Kidney (tissue), 22 donors: ENCODE measurements at places on chromosomes 6 and 20. TPM values are rescaled to one million over a fixed set of nuclear protein-coding genes. Genes with fewer than 3 reads are reported as not detected.

Gene ASXL1
- total RNA-seq, result 71.1 TPM

DNA sequence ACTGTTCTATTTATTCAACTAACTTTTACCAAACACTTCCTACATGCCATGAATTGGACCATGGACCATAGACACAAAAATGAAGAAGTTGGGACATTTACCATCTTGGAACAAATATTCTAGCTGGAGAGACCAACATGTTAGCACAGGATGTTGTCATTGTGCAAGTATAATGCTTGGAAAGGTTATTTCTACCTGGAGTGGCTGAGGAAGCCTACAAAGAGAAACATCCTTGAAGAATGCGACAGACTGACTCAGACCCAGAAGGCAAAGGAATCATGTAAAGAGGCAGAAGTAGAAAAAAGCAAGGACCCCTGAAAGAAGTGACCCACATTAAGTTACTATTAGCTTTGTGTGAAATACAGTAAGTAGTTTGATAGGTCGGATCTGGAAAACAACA lies 180.9 kb downstream of the SOD2 start:
- DNase-seq, result no peak

DNA sequence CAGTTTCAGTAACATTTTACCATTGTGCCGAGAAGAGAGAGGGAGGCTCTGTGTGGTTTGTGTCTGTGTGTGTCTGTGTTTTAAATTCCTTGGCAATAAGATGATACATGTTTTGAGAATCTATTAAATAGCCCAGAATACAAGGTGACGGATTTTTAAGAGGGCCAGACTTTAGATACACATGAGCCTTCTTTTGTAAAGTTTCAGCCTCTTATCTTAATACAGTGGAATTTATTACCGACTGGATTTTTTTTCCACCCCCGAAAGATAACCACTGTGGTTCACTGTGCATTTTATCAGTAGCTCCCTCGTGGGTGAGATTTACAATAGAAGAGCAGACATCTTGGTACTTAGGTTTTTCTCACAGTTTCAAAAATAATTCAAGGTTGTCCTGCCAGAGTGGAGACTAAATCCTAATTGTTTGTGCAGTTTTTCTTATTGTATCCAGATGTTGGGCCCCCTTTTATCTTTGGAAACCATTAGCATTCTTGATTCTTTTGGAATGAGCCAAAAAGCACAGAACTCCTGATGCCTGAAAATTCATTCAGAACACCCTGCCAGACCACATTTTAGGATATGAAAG lies 49.9 kb downstream of the STK4 start:
- DNase-seq, result no peak

- DNase-seq, result no peak
These were observed 27.3 kb upstream of the SLC22A23 start for GRCh38 chr6:3484192-3484591.

DNA sequence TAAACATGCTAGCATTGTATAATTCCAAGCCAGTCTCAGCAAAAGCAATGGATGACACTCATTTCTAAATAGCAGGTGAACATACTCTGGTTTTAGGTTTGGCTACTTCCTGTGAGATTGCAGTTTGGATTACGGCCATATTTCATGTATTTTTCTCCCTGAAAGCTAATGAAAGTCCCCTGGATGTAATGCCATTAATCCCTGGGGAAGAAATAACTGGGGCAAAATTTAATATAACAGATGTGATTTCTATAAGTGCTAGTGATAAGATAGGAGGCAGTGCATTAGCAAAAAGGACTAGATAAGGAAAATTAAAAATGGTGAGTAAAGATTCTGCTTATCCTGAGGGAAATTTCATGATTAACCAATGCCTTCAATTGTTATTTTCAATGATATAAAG lies 238.2 kb downstream of the ADGRB3 start:
- no peak for DNase-seq

Gene MTFR2
- total RNA-seq, result 1.3 TPM

GRCh38 chr6:106411643-106412200 lies 51.2 kb downstream of the CRYBG1 start:
- peak; percentile 24 for DNase-seq

GRCh38 chr6:30067460-30068139 lies 602 bp downstream of the PPP1R11 start:
- DNase-seq, result no peak

- no peak for DNase-seq
These were observed 55.9 kb upstream of the RALGAPA2 start for GRCh38 chr20:20768202-20768815.

Gene FILIP1
- total RNA-seq, result 4.6 TPM

DNA sequence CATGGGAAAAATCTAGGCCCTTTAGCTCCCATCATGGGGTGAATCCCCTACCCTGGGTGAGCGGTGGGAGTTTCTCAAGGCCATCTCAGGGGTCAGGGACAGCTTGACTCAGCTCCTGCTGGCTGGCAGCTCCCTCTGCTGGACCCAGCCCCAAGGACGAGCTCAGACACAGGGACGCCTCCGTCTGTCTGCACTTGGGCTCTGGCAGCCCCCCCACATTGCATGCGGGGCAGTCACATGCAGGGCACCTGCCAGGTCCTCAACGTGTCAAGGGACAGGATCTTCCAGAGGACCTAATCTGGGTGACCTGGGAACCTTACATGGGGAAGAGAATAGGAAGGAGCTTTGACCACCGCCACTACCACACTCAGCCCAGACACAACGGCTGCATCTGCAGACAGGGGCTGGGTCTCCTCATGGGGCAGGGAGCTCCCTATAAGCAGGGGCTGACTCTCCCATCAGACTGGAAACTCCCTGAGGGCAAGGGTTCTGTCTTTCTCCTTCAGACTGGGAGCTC lies 173.4 kb downstream of the MRPL14 start:
- DNase-seq, result peak; percentile 72

- peak; percentile 20 for DNase-seq
These were observed 12.4 kb upstream of the MAK start for GRCh38 chr6:10850728-10851127.

Gene CTSZ
- total RNA-seq, result 200 TPM

DNA sequence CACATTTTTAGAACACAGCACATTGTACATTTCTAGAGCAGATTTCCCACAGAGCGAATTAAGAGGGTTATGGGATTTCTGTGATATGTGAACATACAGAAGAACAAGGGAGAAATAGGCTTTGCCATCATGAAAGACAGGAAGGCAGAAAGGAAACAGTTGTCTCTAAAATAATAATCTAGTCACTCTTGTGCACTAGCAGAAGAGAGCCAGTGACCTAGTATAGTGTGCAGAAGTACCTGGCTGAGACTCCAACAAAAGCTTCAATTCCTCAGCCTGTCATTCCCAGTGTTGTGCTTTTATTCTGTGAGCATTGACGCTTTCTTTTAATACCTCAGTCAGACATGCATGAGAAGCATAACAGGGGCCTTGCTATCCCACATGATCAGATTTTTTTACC lies 17.8 kb upstream of the DCBLD1 start:
- DNase-seq, result no peak

Gene PRR18
- total RNA-seq, result 0.19 TPM

Gene RBL1
- 6.5 TPM for total RNA-seq

Gene SGK2
- total RNA-seq, result 42.9 TPM

- peak; percentile 88 for DNase-seq
These were observed 4.2 kb downstream of the BRD2 start for GRCh38 chr6:32972353-32973143.

DNA sequence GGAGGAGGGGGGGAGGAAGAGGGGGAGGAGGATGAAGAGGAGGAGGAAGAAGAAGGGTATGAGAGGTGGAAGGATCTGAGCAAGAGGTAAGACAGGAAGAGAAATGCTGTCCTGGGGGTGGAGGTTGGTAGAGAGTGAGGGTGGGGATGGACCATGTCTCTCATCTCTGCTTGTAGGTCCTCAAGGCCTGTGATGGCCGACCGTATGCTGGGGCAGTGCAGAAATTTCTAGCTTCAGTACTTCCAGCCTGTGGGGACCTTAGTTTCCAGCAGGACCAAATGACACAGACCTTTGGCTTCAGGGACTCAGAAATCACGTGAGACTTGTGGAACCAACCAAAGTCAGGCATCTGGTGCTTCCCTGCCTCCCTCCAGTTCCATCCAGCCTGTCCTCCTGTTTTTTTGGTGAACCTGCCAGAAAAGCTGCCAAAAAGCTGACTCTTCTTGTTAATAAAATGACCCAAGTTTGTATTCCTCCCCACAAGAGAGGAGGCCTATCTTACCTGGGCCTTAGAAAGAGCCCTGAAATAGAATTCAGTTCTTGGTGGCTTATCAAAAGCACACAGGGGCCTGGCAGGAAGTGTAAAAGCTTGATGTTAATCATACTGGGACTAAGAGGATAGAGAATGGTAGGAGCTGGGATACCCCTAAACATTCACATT lies 2.5 kb upstream of the C4A start:
- no peak for DNase-seq

GRCh38 chr6:145865175-145865574 lies 50.6 kb upstream of the FBXO30 start:
- no peak for DNase-seq

Gene PACSIN1
- total RNA-seq, result 1.7 TPM

- no peak for DNase-seq
These were observed 82.8 kb downstream of the MLIP start for GRCh38 chr6:54194067-54194466.

DNA sequence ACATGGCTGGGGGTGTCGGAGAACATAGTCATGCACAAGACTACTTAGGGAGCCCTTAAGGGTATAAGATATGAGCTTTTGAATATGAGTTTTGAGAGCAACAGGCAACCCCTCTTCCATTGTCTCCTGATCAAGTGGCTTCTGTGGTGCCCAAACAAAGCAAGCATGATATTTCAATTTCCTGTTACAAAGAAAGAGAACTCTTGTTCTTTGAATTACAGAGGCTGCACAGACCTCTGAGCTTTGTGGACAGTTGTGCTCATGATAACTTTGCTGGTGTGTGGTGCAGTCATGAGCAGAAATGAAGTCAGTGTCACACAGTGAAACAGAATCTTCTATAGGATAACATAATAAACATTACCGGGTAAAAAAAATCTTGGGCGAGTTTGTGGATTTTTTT lies 66.8 kb upstream of the THEMIS start:
- DNase-seq, result no peak

DNA sequence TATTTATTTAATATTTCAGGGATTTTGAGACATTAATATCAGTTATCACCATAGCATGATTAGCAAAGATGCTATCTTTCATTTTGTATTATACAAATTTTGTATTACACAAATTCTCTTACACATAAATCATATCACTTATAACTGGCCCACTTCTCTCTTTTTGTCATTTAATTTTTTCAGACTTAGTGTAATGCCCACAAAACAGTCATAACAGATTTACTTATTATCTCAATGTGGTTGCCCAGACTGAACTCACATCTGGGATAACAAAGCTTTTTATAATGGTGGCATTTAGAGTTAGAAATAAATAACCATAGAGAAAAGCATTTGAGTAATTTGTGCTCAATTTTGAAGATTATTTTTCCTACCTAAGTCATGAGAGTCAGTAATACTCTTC lies 148.3 kb downstream of the TFAP2B start:
- no peak for DNase-seq

GRCh38 chr20:37220731-37221130 lies 40.9 kb downstream of the GHRH start:
- no peak for DNase-seq

Gene TUBB2B
- 34.2 TPM for total RNA-seq

DNA sequence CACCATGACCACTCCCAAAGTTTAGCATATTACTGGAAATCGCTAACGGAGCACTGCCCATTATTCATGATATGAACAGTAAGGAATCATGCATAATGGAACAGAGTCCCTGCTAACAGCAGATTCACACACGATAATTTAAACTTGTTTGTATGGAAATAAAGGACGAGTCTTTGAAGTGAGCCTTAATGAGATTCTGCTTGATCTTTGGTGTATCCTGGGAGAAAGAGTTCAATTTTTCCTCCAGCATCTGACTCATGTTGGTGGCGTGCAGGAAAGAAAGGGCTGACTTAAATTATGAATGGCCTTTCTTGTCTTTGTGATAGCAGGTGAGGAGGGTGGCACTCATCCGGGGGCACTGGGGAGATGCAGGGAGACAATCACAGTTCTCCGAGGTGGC lies 194.6 kb downstream of the ZNF217 start:
- DNase-seq, result no peak

GRCh38 chr6:107056796-107057195 lies 28.8 kb downstream of the MTRES1 start:
- no peak for DNase-seq

GRCh38 chr6:14386668-14387067 lies 269.1 kb downstream of the CD83 start:
- no peak for DNase-seq

Gene RAET1L
- total RNA-seq, result 3.3 TPM

Gene GINS1
- 2.4 TPM for total RNA-seq

Gene C20orf202
- 0.16 TPM for total RNA-seq

- no peak for DNase-seq
These were observed 16.8 kb downstream of the CD83 start for GRCh38 chr6:14134211-14134910.

GRCh38 chr6:43393602-43394001 lies 24.2 kb upstream of the ZNF318 start:
- no peak for DNase-seq

- DNase-seq, result peak; percentile 2
These were observed 471.5 kb downstream of the CD109 start for GRCh38 chr6:74167511-74167910.

GRCh38 chr6:9697263-9697931 lies 717.5 kb downstream of the TFAP2A start:
- DNase-seq, result no peak

Gene LGSN
- total RNA-seq, result 0.19 TPM

Gene MDFI
- total RNA-seq, result 16.9 TPM

Gene NCR2
- total RNA-seq, result not detected

DNA sequence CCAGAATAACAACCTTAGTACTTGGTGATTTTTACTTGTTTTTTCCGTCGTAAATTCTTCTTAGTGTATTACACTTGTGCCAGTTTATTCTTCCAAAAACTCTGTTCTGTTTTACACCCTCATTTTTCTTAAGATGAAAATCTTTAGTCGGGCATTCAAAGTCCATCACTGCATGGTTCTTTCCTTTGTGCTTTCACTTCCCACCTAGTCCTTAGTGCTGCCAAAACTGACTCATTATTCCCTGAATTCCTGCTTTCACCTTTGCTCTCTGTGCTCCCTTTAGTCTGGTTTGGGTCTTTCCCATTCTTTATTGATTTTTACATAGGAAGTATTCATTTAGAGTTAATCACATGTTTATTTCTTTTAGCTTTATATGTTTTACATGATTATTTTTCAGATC lies 3.3 kb downstream of the TRMT11 start:
- no peak for DNase-seq

Gene PRRT1
- 2.4 TPM for total RNA-seq

- DNase-seq, result no peak
These were observed 85.1 kb downstream of the GJA1 start for GRCh38 chr6:121520337-121521163.

DNA sequence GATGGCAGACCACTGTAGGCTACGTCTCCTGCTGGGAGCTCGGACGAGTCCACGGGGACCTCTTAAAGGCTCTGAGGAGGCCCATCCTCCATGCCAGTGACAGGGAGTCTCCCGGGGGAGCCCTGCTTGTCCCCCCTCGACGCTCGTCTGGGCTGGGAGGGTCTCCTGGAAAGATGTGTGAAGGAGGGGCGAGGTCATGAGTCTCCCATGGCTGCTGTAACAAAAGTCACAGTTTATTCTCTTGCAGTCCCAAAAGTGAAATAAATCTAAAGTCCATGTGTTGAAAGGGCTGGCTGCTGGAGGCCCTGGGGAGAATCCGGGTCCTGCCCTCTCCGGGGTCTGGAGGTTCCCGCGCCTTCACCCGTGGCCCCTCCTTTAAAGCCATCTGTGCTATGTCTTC lies 67.1 kb upstream of the GATA5 start:
- DNase-seq, result no peak

Gene SUMO4
- total RNA-seq, result 1.9 TPM

GRCh38 chr6:35047265-35048011 lies 93.7 kb downstream of the TCP11 start:
- no peak for DNase-seq
